ENCODE measurements at places on chromosomes 12 and 14.

DNA sequence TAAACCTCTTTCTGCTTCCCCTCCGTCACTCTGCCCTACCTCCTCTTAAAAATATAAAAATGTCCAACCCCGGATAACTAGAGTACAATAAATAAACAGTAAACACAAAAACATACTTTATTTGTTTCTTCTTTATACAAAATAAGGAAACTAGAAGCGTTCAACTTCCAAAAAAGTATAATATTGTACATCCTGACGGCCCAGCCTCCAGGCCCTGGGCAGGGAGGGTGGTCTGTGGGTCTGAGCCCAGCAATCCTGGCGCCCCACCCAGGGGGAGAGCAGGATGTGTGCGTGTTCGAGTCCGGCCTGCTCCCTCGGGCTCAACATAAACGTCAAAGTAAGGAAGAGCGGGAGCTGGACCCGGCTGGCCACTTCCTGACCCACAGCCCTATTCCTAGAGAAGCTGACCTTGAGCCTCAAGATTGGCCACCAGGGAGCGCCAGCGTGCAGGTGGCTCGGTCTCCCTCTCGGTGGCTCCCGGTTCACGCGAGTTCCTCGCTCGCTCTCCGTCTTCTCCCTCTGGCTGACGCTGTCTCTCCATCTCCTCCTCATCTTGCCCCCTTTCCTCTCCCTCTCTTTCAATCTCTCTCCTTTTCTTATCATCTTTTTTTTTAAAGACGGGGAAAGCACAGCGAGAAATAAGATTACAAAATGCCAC lies 9.4 kb downstream of the LHX5 start:
- DNase-seq, result peak; percentile 78
- no peak overlapping the region for H3K27ac ChIP-seq
- peaks cover 17% of the 10 kb centered on the region for H3K4me1 ChIP-seq
- H3K36me3 ChIP-seq, result no peaks in the 10 kb centered on the region
- no peak overlapping the region for H3K4me3 ChIP-seq

DNA sequence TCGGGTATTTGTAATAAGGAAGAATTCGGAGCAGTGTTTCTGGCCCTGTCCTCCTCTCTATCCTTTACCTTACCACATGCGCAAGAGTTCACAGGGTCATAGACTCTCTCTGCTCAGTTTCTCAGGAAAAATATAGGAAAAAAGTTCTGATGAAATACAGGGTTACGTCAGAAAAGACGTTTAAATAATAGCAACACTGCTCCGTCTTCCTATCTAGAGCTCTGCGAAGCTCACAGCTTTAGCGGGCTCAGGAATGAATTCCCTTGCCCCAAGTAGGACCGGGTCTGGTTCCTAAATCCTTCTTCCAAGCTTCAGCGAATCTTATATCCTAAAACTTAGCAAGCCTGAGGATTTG lies 365 bp downstream of the CCDC59 start:
- H3K27ac ChIP-seq, result peak overlapping the region; percentile 95
- H3K4me1 ChIP-seq, result peaks cover 7% of the 10 kb centered on the region
- H3K27me3 ChIP-seq, result no peaks in the 10 kb centered on the region
- peak overlapping the region; percentile 70 for H3K4me3 ChIP-seq

- H3K27me3 ChIP-seq, result no peaks in the 10 kb centered on the region
- no peak overlapping the region for H3K27ac ChIP-seq
- no peak overlapping the region for H3K4me3 ChIP-seq
- DNase-seq, result no peak
- no peaks in the 10 kb centered on the region for H3K4me1 ChIP-seq
Observed at GRCh38 chr14:72275242-72275641, 343.0 kb downstream of the RGS6 start.

DNA sequence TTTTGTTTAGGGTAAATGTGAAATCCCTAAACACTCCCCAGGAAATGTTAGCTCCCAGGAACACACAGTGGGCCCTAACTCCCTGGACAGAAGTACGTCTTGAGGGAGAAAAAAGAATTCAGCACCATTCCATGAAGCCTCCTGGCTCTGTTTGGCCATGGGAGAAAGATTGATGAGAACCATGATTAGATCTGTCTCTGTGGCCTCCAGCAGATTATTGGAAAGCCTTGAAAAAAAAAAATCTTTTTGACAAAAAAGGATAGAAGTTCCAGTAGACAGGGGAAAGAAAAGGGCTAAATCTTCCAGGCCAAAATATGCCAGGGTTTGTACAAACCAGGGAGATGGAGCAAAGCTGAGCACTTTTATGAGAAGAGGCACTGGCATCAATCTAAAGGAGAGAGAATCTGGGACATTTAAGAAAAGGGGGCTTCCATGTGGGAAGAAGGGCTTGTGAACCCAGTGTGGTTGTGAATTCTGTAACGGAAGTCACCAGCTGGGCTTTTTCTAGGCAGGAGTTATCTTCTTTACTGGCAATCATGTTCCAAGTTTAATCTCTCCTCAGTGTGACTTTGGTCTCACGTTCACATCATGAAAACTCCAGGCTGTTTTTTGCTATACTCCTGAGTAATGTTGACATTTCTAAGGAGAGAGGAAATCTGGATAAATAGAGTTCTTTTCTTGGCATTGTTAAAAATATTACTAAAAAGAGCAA lies 426.7 kb downstream of the RAD51B start:
- H3K4me1 ChIP-seq, result peaks cover 67% of the 10 kb centered on the region
- DNase-seq, result no peak
- no peaks in the 10 kb centered on the region for H3K36me3 ChIP-seq
- peak overlapping the region; percentile 23 for H3K27ac ChIP-seq

DNA sequence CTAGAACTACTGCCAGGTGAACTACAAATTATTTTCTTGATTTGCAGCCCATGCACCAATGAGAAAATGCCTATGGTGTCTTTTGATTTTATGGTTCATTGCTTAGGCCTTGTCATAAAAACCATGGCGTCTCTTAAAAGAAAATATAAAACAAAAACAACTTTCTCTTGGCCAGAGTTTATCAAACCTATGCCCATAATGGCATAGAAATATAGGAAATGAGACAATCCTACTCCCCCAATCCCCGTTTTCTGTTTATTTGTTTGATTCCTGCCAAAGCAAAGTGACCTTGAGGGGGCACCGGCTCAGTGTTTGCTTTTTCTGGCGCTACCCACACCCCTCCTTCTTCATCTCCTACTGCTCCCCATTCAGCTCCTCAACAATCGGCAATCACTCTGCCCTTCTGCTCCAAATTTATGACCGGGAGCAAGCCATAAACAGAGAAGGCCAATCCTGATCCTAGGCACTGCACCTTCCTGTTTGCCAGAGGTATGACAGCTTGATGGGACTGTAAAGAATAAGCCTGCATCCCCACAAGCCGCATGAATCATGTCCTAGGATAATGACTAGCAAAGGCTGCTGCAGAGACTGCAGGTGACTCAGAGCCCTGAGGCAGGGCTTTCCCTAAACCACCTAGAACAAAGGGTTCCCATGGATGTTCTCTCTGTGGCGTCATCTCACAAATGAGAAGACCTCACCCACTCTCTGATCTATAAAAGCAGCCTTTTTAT lies 874.9 kb downstream of the NRXN3 start:
- no peak overlapping the region for H3K27ac ChIP-seq
- no peak overlapping the region for H3K4me3 ChIP-seq
- DNase-seq, result peak; percentile 69
- H3K27me3 ChIP-seq, result no peaks in the 10 kb centered on the region

GRCh38 chr12:51521554-51522276 lies 69.3 kb upstream of the SCN8A start:
- H3K27ac ChIP-seq, result no peak overlapping the region
- no peaks in the 10 kb centered on the region for H3K36me3 ChIP-seq
- no peak for DNase-seq
- no peak overlapping the region for H3K4me3 ChIP-seq

- H3K27me3 ChIP-seq, result no peaks in the 10 kb centered on the region
- no peak overlapping the region for H3K27ac ChIP-seq
- no peak overlapping the region for H3K4me3 ChIP-seq
- no peaks in the 10 kb centered on the region for H3K36me3 ChIP-seq
- peaks cover 4% of the 10 kb centered on the region for H3K4me1 ChIP-seq
- no peak for DNase-seq
Observed at GRCh38 chr14:92644171-92644969, 104.1 kb downstream of the LGMN start.

GRCh38 chr12:130161261-130162243 lies 712 bp upstream of the FZD10 start:
- DNase-seq, result no peak
- H3K4me3 ChIP-seq, result no peak overlapping the region
